ENCODE measurements at places on chromosomes 12 and 14.

DNA sequence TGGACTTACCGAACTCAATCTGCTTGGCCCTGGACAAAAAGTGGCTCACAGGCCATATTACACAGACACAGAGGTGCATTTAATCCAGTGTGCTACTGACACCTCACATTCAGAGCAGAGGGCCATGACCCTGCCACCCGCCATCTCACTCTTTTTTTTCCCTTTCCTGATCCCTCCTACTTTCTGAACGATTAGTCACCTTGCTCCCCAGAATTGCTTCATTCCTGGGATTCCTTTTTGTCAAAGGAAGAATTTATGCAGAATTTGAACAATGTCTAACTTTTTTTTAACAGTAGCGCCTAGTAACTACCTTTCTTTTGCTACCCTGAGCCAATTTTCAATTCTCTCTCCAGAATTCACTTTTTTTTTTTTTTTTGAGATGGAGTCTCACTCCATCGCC is 4.6 kb downstream of the PKP2 start:
- DNase-seq: no peak

DNA sequence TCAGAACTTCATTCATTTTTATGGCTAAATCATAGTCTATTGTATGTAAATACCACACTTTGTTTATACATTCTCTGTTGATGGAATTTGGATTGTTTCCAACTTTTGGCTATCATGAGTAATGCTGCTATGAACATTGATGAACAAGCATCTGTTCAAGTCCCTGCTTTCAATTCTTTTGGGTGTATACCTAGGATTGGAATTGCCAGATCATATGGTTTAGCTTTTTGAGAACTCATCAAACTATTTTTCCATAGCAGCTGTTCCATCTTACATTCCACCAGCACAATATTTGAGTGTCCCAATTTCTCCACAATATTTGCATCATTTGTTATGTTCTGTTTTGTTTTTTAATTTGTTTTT is 52.3 kb upstream of the CCND2 start:
- no peak for DNase-seq

DNA sequence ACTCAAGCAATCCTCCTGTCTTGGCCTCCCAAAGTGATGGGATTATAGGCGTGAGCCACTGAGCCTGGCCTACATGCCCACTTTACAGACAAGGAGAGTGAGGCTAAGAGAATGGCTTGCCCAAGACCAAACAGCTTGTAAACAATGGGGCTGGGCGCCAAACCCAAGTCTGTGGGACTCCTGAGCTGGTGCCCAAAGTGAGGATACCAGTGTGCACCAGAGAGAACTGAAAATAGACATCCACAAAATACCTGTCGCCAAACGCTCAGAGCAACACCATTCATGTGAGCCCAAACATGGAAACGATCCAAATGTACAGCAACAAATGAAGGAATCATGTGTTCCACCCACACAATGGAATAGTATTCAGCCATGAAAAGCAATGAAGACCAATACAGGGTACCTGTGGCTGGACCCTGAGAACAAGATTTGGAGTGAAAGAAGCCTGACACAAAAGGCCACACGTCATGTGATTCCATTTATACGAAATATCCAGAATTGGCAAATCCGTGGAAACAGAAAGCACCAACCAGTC is 38.2 kb downstream of the CCNK start:
- no peak for DNase-seq

GRCh38 chr14:83660597-83660996 is 1869.3 kb upstream of the FLRT2 start:
- DNase-seq: no peak

- no peak for DNase-seq
Observed at GRCh38 chr12:70664465-70664881, 27.2 kb upstream of the PTPRB start.

GRCh38 chr12:124921200-124922031 is 7.0 kb upstream of the UBC start:
- peak; percentile 28 for DNase-seq

DNA sequence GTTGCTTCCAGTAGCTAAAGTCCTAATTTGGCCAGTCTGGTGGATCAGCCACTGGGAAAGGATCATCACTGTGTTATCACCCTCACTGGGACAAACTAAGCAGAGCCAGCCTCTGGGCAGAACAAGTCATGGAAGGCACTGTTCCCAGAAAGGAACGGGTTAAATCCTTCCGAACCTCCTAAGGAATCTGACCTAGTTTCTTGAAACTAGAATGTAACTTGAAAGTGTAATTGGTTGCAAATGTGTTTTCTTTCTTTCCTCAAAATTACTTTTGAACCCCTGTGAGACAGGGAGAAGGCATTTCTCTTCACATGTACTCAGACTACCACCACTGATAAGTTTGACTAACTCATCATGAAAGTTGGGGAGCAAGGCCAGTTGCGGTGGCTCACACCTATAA is 18.7 kb upstream of the KICS2 start:
- DNase-seq: no peak

DNA sequence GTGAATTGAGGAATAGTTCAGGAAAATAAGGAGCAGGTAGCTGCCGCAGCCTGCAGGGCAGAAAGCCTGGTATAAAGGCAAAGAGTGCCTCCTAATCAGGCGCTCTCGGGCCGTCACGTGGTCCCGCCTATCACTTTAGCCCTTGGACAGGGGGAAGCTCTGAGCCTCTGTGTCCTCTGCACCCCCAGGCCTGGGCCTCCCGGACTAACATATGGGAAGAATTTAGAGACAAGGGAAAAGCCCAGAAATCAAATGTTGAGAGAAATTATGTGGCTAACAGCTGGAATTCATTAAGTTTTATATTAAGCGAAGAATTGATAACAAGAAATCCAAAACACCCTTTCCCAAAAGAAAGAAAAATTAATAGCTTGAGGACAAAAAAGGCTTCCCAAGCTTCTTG is 417.7 kb downstream of the ATP23 start:
- DNase-seq: no peak

DNA sequence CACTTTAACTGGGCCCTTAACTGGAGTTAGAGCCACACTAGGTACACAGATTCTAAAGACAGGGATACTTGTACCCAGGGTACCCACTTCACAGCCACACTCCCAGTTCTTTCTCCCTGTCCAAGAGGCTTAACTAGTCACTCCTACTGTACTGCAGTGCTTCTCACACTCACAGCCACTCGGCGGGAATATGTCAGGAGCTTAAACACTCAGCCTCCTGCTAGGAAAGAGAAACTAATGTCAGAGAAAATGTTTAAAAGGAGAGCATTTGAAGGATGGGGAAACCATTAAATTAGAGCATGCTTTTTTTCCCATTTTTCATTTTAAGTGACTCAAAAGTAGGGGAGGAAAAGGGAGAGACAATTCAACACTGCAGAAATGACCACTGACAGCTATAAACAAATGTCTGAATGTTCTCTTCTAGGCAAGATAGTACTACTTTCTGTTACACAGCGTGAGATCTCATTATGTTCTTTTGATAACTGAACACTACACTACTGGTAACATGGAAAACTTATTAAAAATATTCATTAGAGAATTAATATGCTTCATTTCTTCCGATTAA is 22.9 kb upstream of the MDM1 start:
- DNase-seq: no peak

Data from AG08396 (cell line).